ENCODE measurements at places on chromosomes 3 and 15.

- no peak for DNase-seq
Measured at GRCh38 chr3:82058809-82059208, 297.4 kb upstream of the GBE1 start.

DNA sequence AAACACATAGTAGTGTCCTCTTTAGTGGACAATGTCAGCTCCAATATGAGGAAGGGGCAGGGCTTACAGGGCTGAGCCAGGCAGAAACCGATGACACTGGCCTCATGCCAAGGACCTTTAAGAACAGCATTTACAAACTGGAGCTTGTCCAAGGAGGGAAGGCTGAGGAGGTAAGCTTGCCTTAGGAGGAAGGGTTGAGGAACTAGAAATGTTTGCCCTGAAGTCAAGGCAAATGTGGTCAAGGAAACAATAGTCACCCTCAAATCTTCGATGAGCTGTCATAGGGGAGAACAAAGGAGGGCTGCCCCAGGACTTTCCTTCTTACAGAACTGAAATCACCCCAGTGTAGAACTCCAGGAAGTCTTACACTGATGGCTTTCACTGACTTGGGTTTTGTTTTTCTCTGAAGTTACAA, 136.4 kb downstream of the LIPC start:
- no peak for DNase-seq

DNA sequence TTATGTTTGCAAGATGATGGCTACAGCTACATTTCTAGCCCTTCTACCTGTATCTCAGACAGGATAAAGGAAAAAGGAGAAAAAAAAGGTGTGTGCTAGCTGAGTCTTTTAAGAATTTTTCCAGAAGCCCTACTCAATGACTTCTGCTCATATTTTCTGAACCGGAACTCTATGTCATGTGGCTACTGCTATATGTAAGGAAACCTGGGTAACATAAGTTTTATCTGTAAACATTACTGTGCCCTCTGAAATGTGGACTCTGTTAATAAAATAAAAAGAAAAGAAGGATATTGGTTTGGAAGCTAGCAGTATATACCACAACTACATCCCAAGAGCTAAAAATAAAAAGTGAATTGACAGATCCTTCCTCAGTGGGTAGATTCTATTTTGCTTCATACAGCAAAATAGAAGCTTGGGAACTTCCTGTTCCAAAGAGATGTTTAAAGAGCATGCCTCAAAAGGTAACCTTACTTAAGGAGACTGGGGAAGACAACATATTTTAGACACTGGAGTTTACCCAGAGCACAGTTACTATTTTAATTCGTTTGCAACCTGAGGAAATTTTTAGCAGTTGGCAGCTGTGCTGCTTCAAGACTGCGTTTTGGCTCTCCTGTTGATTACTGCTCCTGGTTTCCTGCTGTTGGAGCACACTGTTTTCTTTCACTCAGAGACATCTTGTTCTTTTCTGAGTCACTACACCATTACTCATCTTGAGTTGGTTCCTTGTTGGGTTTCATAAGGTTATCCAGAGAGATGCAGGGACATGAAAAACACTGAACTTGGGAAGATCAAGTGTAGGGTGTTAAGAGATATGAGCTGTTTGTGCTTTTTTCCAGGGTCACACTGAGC, 280.7 kb downstream of the NFKBIZ start:
- no peak for DNase-seq

- DNase-seq, result peak; percentile 34
Measured at GRCh38 chr15:23877502-23878412, 190.7 kb upstream of the NDN start.

DNA sequence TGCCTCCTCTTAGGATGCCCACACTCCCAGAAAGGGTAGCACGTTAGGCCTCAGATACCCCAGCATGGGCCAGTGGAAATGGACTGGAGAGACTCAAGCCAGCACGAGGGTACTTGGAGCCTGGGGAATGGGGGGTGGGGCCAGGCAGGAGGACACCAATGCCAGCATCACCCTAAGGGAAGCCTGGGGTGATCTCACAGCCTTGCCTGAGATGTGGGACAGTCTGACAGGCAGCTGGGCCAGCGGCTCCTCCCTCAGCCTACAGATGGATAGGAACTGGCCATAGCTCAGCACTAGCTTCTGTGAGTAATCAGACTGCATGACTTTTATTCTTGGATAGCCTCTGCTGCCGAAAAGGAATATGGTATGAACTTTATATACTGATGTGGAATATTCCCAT, 59.6 kb upstream of the MRPS22 start:
- DNase-seq, result no peak

GRCh38 chr3:185103359-185104127, 49.3 kb downstream of the C3orf70 start:
- DNase-seq, result no peak
